ENCODE measurements at places on chromosomes 12 and 14. TPM values are rescaled to one million over a fixed set of nuclear protein-coding genes. Genes with fewer than 3 reads are reported as not detected.

GRCh38 chr12:49293056-49293956 lies 1.6 kb upstream of the PRPH start:
- DNase-seq = no peak
- H3K4me1 ChIP-seq = peaks cover 31% of the 10 kb centered on the region
- no peaks in the 10 kb centered on the region for H3K36me3 ChIP-seq
- peaks cover 55% of the 10 kb centered on the region for H3K27me3 ChIP-seq

- no peak overlapping the region for H3K27ac ChIP-seq
- H3K4me3 ChIP-seq = no peak overlapping the region
- DNase-seq = no peak
- H3K27me3 ChIP-seq = no peaks in the 10 kb centered on the region
- H3K36me3 ChIP-seq = no peaks in the 10 kb centered on the region
These were observed 38.1 kb upstream of the GARIN2 start for GRCh38 chr14:67151082-67151666.

DNA sequence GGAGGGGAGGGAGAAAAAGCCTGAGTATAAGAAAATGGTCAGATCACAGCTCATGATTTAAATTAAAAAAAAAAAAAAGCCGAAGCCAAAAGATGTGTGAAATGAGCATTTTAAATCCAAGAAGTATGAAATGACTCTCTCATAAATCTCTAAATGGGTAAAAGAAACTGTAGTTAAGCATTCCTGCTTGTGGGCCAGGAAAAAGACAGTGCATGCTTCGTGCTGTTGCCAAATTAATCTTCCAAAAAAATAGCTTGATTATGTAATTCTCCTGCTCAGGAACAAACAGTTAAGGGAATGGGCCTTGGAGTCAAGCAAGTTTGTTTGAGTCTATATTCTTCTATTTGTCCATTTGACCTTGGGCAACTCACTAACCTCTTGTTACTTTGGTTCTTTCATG lies 325.4 kb upstream of the SEL1L start:
- no peaks in the 10 kb centered on the region for H3K36me3 ChIP-seq
- H3K27me3 ChIP-seq = no peaks in the 10 kb centered on the region
- no peak overlapping the region for H3K27ac ChIP-seq
- no peaks in the 10 kb centered on the region for H3K4me1 ChIP-seq

DNA sequence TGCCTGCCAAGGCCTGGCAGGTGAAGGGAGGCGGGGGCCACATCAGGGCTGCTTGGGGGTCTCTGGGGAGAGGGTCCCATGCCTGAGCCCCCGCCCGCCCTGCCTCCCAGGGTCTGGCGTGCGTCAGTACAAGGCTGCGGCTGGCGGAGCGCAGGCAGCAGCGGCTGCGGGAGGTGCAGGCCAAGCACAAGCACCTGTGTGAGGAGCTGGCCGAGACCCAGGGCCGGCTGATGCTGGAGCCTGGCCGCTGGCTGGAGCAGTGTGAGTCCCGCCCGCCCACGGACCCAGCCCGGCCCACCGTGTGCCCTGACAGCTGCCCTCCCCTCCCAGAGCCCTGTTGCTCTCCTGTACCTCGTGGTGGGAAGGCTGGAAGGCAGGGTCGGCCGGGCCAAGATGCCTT lies 40.7 kb downstream of the KIF26A start:
- H3K27me3 ChIP-seq = no peaks in the 10 kb centered on the region
- H3K4me3 ChIP-seq = no peak overlapping the region
- H3K27ac ChIP-seq = no peak overlapping the region

GRCh38 chr12:104482748-104483147 lies 26.0 kb downstream of the CHST11 start:
- peak overlapping the region; percentile 53 for H3K27ac ChIP-seq
- no peaks in the 10 kb centered on the region for H3K27me3 ChIP-seq
- H3K4me3 ChIP-seq = no peak overlapping the region

GRCh38 chr14:53032161-53032803 lies 81.4 kb upstream of the FERMT2 start:
- H3K36me3 ChIP-seq = peaks cover 61% of the 10 kb centered on the region
- no peaks in the 10 kb centered on the region for H3K27me3 ChIP-seq
- H3K27ac ChIP-seq = no peak overlapping the region
- DNase-seq = no peak

GRCh38 chr12:102573237-102573636 lies 92.9 kb upstream of the IGF1 start:
- DNase-seq = no peak
- H3K4me1 ChIP-seq = no peaks in the 10 kb centered on the region
- H3K27ac ChIP-seq = no peak overlapping the region
- no peak overlapping the region for H3K4me3 ChIP-seq
- no peaks in the 10 kb centered on the region for H3K27me3 ChIP-seq
- H3K36me3 ChIP-seq = no peaks in the 10 kb centered on the region

- peak overlapping the region; percentile 65 for H3K4me3 ChIP-seq
- peak overlapping the region; percentile 81 for H3K27ac ChIP-seq
- no peaks in the 10 kb centered on the region for H3K27me3 ChIP-seq
- H3K4me1 ChIP-seq = peaks cover 76% of the 10 kb centered on the region
- H3K36me3 ChIP-seq = peaks cover 24% of the 10 kb centered on the region
These were observed 56.8 kb downstream of the DUSP16 start for GRCh38 chr12:12505544-12506495.

- no peak for DNase-seq
- H3K4me3 ChIP-seq = no peak overlapping the region
- H3K27ac ChIP-seq = no peak overlapping the region
- H3K36me3 ChIP-seq = no peaks in the 10 kb centered on the region
- H3K27me3 ChIP-seq = no peaks in the 10 kb centered on the region
These were observed 706 bp upstream of the DIO2 start for GRCh38 chr14:80212023-80212397.

GRCh38 chr14:74863274-74863673 lies 12.7 kb downstream of the PROX2 start:
- DNase-seq = no peak
- no peak overlapping the region for H3K27ac ChIP-seq
- H3K4me3 ChIP-seq = no peak overlapping the region
- H3K36me3 ChIP-seq = no peaks in the 10 kb centered on the region
- peaks cover 19% of the 10 kb centered on the region for H3K4me1 ChIP-seq
- no peaks in the 10 kb centered on the region for H3K27me3 ChIP-seq

- H3K27me3 ChIP-seq = peaks cover 10% of the 10 kb centered on the region
- no peak for DNase-seq
These were observed 58.0 kb downstream of the LGMN start for GRCh38 chr14:92690171-92691011.

The KCNMB4 gene
- total RNA-seq = 0.33 TPM

The AQP6 gene
- total RNA-seq = not detected

The FAM161B gene
- 2.1 TPM for total RNA-seq

The PMCH gene
- 1.4 TPM for total RNA-seq

The DENND5B gene
- 0.81 TPM for total RNA-seq

The CLEC2D gene
- 446 TPM for total RNA-seq
